ENCODE measurements at places on chromosomes 1 and 21.

DNA sequence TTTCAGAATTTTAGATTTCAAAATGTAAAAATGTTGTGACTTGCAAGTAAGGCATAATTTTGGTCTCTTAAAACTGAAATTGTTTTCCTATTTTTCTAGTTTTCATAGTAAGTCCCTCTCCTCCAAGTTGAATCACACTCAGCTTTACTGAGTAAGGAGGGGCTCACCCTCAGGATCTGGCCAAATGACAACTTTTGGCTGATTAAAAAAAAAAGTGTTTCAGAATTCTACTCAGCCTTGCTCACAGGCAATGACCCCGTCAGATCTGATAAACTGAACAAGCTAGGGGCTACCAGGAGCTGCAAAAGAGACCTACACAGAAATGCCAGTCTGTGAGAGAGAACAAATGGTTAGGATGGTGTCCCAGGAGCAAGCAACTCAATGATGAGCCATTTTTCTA is 159.8 kb downstream of the PBX1 start:
- no peak for DNase-seq

GRCh38 chr1:6185635-6186382 is 5.7 kb upstream of the CHD5 start:
- DNase-seq, result peak; percentile 12

GRCh38 chr1:10765304-10765703 is 31.1 kb downstream of the CASZ1 start:
- no peak for DNase-seq

DNA sequence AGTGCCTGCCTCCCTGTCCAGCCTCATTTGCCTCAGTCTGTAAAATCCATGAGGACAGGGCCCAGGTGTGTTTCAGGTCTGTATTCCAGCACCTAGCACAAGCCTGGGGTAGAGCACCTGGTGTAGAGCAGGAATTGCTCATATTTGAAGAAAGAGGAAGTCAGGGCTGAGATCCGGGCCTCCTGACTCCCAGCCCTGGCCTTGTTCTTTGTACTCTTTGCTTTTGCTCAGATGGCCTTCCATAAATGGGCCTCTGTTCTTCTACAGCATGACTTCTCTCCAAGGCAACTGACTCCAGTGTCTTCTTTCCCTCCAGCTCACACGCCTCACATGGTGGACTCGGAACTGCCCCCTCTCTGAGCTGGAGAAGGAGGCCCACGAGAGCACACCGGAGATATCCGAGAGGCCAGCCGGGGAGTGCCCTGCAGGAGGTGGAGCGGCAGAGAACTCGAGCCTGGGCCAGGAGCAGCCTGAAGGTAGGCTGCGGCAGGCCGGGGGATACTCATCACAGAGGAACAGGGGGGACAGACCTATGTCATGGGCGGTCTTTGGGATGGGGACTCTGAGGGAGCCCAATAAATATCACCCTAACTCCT is 19.7 kb downstream of the SLC5A9 start:
- no peak for DNase-seq

- DNase-seq, result no peak
Observed at GRCh38 chr1:1177452-1178206, 3.9 kb downstream of the TTLL10 start.

DNA sequence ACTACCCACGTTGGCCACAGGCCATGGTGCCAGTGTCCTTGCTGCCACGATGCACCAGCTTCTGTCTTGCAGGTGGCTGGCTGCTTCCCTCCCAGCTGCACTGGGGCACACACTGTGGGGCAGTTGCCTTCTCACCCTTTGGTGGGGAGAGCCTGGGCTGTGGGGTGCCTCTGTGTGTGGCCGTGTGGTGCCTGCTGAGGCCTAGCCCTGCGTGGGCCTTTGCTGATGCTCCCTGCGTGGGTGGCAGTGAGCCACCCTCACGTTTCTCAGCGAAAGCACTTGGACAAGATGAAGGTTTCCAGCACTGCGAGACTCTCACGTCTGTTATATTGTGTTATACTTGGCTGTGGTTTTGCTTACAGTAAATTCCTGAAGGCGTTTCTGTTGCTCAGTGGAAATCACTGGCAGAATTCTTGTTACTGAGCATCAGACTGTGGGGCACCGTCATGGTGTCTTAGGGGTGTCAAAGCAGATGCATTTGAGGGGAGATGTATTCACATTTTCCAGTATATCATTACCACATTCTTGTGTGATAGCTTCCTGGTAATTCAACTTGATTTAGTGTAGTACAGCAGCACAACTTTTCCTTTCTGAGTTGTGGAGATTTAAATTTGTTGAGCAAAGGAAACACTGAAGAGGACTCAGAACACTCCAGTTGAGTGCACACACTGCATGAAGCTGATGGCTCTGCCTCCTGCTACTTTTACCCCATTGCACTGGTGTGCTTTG is 124.7 kb downstream of the PCBP3 start:
- DNase-seq, result no peak

DNA sequence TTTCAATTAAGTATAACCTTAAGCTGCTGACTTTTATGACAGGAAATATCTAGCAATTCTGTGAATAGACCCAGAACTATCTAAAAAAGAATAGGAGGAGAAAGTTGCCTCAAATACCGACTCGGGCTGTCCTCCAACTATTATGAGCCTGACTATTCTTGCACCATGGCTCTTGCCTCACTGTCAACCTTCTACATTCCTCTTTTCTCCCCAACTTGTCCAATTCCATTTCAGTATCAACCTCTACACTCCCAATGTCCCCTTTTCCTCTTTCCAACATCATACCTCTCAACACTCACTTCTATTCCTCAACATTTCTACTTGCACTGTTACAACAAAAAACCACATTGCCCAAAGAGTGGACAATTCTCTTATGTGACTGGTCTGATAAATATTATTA is 2.3 kb downstream of the ZZZ3 start:
- DNase-seq, result no peak

DNA sequence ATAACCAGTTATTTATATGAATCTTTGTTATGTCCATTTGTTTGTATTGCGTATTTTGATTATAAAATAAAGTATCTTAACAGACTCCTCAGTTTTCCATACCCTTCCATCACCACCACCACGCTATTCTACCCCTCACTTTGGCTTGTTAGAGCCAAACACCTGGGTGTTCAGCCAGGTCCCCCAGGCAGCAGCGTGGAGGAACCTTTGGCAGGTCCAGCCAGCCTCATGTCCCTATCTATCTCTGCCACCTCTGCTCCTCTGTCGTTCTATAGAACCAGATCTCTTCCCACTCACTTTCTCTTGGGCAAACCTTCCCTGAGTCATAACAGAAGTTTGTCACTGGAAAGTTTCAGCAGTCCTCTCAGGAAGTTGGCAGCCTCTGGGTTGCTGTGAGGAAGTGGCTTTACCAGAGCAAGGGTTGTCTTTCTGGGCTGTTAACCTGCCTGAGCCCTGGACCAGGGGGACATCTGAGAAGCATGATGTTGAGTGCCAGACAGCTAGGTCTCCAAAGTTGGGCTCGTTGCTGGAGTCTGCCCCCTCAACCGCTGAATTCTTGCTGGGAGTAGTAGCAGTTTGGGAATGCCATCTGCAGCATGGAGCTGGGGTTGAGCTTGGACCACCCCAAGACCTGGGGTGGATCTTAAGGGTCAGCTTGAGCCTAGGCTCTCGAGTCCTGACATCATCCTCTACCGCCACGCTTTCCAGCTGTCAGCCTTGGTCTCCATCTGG is 996 bp upstream of the SH3BGRL3 start:
- DNase-seq, result no peak

DNA sequence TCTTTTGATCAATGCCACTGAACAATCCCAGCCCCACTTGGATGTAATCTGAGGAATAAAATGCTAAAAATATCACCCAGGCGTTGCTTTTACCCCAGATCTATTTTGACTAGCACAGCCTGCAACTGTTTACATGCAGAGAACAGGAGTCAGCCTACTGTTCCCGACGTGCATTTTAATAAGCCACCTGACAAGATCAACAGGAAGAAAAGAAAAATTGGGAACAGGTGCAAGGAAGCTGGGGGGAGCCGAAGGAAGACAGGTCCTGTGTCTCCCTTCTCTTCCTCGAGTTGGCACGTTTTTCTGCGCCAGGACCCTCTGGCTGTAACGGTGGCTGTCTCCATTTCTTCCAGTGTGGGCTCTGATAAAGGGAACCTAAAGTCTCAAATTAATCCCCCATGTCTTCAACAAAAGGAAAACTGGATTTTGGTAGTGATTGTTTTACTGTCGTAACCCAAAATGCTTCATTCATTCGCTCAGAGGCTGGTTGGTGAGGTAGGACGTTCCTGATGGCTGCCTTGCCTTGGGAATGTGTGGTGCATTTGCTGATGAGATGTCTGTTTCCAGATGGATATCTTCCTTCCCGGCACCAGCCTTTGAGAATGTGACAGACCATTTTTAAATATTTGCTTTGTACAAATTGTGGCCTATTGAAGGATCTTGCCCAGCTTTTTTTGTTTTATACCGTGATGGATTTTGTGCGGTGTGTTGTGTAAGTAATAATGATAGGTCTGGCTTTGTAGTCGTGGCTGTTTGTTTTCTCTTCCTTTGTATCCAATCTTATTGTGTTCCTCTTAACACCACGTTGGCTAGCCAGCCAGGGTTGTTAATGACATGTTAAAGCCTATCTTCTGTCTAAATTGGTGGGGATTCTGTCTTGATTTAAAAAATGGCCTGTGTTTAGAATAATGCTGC is 117.5 kb downstream of the C1orf21 start:
- peak; percentile 13 for DNase-seq

DNA sequence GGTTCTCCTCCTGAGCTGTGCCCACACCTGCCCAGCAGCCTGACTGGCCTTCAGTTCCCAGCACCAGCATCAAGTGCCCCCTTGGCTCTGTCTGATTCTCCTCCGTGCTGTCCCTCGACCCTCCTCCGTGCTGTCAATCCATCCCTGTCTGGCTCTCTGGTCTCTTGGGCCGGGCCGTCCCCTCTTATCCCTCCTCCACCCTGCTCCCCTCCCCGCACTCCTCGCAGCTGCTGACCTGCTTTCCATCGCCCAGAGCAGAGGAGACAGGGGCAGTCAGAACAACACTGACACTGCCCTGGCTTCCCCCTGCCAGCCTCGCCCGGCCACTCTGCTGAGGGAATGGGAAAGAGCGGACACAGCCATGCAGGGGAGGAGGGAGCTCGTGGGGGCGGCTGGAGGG is 267.4 kb downstream of the CAMTA1 start:
- no peak for DNase-seq

DNA sequence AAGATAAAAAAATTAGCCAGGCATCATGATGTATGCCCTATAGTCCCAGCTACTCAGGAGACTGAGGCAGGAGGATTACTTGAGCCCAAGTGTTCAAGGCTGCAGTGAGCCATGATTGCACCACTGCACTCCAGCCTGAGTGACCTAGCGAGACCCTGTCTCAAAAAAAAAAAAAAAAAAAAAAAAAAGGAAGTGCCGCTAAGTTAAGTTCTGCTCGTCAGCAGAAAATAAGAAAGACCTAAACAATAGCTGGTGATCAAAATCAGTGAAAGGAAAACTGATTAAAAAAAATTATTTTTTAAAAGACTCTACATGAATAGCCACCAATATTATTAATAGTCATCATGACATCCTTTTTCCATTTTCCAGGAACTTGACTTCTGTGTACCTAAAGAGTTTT is 44.2 kb upstream of the MTR start:
- no peak for DNase-seq

DNA sequence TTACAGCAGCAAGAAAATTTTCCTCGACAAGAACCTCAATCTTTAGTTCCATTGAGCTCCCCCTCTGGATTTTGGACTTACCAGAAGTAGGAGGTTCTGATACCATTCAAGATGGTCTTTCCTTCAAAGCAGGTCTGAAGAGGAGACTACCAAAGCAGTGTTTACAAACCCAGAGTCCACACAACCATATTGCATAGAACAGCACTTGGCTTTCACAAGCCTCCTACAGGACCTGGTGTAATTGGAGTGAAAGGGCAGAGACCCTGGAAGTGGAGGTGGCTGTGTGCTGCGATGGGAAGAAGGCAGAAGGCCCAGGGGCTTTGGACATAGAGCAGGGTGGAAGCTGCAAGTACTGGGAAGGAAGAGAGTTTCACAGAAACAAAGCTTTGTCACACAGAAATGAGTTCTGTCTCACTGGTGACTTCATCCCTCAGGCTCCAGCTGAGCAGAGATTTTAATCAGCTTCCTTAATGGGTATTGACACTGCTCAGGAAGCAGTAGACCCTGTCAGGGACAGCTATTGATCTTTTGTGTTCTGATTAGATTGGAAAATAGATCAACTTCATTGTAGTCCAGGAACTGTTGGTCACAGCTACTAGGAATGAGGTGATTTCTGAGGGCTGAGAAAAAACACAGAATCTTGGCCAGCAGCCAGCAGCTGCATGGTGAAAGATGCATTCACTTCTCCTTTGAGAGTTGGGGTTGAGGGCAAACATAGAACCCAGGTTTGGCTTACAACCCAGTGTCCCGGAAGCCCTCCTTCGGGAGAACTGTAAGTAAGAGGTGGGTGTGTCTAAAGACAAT is 124.0 kb downstream of the SYT2 start:
- DNase-seq, result no peak

- DNase-seq, result no peak
Observed at GRCh38 chr1:8214501-8215173, 103.3 kb upstream of the SLC45A1 start.

- DNase-seq, result no peak
Observed at GRCh38 chr1:46136711-46137110, 4.3 kb upstream of the PIK3R3 start.

- DNase-seq, result no peak
Observed at GRCh38 chr1:183353597-183353996, 64.6 kb downstream of the NMNAT2 start.

DNA sequence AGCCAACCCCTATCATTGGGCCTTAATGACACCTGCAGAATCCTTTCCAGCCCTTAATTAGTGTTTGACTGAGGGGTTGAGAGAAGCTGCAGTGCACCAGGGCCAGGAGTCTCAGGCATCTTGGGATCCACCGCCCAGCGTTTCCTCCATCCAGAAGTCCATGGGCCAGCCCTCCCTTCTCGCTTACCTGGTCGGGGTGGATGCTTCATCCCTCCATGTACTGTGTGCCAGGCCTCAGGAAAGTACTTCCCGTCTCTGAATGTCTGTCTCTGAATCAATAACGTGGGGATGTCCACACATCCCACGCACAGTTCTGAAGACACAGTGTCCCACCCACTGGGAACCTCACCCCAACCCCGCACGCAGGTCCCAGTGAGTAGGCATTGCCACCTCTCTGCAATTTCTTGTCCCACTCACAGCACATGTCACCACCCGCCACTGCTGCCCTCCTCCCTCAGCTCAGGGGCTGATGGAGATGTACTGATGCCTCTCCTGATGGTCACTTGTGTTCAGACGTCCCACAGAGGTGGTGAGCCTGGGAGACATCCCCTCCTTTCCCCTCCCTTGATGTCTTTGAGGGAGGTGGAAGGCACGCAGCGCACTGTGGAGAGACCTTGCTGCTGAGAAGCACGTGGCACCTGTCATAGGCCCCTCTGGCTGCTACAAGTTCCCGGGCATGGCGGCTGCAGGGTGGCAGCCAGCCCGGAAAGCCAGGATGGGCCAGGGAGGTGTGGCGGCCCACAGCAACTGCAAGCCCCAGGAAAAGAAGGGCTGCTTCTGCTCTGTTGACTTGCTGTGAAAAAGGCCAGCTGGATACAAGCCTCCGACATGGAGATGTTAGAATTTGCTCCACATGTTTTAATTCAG is 29.4 kb upstream of the PRSS38 start:
- DNase-seq, result no peak

- no peak for DNase-seq
Observed at GRCh38 chr1:109425391-109426280, 612 bp downstream of the PSMA5 start.

- no peak for DNase-seq
Observed at GRCh38 chr1:184943998-184944397, 30.3 kb downstream of the NIBAN1 start.

- no peak for DNase-seq
Observed at GRCh38 chr1:221778535-221779142, 36.8 kb upstream of the DUSP10 start.

- DNase-seq, result no peak
Observed at GRCh38 chr1:200890818-200891773, 3.6 kb upstream of the INAVA start.
